T follicular helper cell (primary cell): ENCODE measurements at places on chromosomes 2 and 18.

DNA sequence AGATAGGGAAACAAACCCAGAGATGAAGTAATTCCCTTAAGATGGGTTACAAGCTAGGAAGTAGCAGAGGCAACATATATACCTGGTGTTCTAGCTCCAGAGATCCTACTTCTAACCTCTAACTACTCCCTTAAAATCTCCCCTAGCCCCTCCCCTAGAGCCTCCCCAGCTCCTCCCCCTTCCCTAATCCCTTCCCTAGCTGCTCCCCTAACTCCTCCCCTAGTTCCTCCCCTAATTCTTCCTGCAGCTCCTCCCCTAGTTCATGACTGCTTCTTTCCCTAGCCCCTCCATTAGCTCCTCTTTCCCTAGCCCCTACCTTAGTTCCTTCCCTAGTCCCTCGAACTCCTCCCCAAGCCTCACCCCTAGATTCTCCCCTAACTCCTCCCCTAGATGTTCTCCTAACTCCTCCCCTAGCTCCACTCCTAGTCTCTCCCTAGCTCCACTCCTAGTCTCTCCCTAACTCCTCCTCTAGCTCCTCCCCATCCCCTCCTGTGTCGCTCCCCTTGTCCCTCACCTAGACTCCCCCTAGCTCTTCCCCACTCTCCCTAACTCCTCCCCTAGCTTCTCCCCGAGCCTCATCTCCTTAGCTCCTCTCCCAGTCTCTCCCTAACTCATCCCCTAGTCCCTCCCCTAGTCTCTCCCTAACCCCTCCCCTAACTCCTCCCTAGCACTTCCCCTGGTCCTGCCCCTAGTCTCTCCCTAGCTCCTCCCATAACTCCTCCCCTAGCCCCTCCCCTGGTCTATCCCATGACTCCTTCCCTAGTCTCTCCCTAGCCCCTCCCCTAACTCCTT lies 108.9 kb downstream of the CD226 start:
- DNase-seq, result no peak

GRCh38 chr18:77006305-77007175 lies 126.0 kb downstream of the MBP start:
- DNase-seq, result no peak

- no peak for DNase-seq
These were observed 220.3 kb upstream of the NRP2 start for GRCh38 chr2:205461678-205462665.

- no peak for DNase-seq
These were observed 69.9 kb downstream of the CTAGE1 start for GRCh38 chr18:22347606-22348511.

DNA sequence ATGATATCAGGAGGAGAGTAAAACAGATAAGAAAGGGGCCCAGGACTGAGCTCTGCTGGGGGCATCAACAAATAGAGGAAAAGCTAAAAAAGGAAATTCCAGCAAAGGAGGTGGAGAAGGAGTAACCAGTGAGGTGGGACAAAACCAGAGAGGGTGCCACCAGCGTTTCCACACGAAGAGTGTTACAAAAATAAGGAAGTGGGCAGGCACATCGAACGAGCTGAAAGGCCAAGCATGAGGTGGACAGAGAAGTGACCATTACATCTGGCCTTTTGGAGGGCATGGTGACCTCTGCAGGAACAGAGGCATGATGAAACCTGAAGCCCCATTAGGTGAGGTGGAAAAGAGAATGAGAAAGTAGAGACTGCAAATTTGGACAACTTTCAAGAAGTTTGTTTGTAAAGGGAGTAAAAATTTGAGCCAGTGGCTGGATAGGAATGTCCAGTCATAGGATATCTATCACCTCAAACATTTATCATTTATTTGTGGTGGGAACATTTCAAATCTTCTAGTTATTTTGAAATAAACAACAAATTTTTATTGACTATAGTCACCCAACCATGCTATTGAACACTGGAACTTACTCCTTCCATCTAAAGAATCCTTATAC lies 18.4 kb upstream of the VIT start:
- DNase-seq, result no peak

DNA sequence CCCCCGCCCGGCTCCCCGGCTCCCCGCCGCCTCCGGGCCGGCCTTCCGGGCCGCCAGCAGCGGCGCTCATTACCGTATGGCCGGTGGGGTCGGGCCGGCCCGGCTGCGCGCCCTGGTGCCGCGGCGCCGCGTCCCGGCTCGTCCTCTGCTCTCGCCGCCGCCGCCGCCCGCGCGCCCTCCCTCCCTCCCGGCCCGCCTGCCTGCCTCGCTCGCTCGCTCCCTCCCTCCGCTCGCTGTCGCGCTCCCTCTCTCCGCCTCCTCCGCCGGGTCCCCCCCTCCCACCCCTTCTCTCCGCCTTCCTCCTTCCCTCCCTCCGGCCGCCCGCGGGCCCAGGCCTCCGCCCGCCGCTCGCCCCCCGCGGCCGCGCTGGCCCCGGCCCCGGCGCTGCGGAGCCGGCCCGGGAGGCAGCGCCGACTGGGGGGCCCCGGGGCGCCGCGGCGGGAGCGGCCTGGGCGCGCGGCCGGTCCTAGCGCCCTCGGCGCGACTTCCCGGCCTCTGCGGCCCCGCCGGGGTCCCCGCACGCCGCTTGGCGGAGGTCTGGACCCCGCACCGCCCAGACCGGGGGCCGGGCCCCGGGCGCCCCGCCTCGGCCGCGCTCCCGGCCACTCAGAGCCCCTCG lies at the start of gene DNMT3A:
TSS of gene DNMT3A (minus strand) at position 173 of the 619 bp plus-strand sequence. CDS start 27,941 bp downstream, outside the sequence.
- DNase-seq, result peak; percentile 36

- no peak for DNase-seq
These were observed 136.5 kb downstream of the TXNL1 start for GRCh38 chr18:56501896-56502295.

- DNase-seq, result no peak
These were observed 412.3 kb downstream of the RNF144A start for GRCh38 chr2:7329465-7329864.

- DNase-seq, result no peak
These were observed 26.2 kb upstream of the XDH start for GRCh38 chr2:31440764-31441163.

DNA sequence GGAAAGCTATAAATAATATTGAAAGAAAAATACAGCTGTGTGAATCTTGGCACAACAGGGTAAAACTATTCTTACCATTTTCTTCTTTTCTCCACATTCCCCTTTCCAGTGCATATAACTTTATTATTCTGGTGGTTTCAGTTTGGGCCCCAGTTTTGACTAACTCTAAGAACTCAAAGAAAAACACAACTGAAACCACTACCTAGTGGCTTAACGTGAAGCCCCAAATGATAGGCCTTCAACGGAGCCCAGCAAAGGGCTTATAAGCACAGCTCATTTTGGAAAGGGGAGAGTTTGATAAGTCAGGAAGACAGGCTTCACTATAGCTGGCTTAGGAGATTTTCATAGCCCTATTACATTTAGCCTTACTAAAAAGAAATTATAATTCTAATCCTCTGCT lies 62.4 kb downstream of the PPP1R1C start:
- DNase-seq, result no peak

DNA sequence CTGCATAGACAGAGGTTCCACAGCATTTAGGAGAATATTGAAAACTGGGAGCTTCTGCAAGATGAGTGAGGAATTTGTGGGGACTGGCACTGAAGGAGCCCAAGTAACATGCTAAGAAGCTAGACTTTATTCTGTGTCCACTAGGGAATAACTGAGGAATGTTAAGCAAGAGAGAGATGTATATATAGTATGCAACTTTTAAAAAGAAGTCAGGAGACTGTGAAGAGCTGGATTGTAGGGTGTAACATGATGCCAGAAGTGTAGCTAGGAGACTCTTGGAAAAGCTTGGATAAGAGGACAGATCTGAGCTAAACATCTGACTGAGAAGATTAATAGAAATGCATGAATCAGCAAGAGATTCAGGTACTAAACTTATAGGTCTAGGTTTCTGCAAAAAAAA lies 270.6 kb upstream of the MMADHC start:
- no peak for DNase-seq

DNA sequence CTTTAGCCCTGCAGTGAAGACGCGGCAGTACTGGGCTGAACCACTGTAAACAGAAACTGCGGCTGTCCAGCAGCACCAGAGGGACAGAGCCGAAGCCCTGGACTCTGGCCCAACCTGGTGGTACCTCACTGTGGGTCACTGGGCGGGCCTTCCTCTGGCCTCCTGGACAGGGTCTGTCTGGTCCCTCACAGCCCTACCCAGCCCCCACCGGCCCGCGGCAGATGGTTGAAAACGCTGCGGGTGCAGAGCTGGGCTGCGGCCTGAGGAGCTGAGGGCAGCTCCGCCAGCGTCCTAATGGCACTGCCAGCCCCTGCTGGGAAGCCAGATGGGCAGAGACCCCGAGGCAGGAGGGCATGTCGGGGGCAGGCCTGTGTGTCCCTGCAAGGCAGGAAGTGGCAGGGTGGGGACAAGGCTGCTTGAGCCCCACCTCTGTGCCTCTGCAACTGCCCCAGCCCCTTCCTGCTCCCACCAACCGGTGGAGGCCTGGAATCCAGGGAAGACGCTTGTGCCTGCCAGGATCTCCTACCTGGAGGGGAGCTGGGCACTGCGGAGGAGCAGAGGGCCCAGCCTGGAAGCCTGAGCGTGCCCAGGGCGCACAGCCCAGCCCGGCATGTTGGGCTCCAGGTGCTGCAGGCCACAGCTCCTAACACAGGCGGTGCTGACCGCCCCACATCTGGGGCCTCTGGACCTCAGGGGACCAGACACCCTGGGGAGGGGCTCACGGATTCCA lies 36.3 kb downstream of the HS6ST1 start:
- no peak for DNase-seq

- no peak for DNase-seq
These were observed 222.7 kb upstream of the EPAS1 start for GRCh38 chr2:46074501-46074900.

DNA sequence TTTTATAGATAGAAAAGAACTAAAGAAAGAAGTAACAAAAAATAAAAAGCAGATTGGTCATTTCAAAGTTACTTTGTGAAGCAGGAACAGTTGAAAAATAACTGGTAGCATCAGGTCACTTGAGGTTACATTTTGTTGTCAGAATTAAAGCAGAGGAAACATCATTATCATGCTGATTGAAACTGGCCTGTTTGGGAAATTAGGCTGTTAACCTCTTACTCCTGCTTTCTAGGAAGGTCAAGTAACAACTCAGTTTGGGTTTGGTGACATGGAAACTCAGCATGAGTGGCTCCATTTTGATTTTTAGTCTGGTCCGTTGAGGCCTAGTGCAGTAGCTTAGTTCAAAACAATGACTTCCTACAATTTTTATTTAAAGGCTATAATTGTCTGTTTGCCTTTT lies 1383.5 kb downstream of the DPP10 start:
- DNase-seq, result no peak

GRCh38 chr2:241451840-241452506 lies 56.4 kb downstream of the STK25 start:
- DNase-seq, result no peak

DNA sequence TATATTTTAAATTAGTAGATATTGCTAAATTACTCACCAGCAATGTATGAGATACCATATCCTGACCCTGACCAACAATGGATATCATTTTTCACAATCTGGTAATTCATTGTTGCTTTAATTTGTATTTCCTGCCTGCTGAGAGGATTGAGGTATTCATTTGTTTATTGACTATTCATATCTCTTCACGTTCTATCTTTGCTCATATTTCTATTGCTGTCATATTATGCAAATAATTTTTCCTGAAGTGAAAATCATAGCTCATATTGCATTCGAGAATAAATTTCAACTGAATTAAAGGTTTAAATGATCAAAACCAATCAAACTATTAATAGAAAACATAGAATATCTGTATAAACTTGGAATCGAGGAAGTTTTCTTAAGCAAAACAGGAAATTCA lies 31.0 kb downstream of the INO80D start:
- DNase-seq, result no peak

DNA sequence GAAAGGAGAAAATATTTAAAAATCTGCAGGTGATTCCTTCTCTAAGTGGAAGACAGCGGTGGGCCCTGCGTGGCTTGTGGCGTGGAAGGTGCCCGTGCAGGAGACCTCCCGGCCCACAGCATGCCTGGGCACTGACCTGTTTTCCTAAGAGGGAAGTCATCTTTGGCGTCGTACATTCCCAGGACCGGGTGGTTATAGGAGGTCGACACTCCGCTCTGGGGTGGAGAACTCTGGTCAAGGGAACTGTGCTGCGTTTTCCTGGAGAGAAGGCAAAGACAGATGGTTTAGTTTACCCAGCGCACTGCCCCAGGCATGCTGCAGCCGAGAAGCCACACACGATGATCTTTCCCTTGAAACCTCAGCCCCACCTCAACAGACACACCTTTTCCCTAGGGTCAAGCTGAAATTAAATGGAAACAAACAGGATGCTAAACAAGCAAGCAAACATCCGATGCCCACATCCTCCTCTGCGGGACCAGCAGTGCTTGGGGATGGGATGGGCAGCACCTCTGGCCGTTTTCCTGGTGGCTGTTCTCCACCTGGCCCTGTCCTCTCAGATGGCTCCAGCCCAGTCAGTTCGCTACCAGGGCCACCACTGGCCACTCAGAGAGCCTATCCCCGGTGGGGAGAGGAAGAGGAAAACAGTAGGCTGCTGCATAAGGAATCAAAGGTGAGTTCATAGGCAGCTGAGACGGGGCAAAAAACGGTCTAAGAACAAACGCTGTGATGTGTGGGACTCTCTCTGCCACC lies 244.1 kb downstream of the HDAC4 start:
- no peak for DNase-seq

DNA sequence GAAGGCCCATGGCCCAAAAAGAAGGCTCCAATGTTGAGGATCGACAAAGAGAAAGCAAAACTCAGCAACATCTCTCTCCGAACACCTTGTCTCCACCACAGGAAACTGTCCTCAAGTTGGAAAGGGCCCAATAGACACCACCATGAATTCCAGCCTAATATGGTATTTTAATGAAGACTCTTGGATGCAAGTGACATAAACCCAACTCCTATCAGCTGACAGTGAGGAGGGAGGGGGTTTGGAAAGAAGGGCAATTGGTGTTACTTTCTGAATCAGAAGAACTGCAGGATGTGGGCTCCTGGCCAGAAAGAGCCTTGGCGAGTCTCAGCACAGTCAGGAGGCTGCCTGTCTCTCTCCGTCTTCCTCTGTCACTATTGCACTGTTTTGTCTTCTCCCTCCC lies 40.3 kb upstream of the SIGLEC15 start:
- DNase-seq, result no peak
